ENCODE measurements at places on chromosomes 2 and 18. TPM values are rescaled to one million over a fixed set of nuclear protein-coding genes. Genes with fewer than 3 reads are reported as not detected.

The LIPG gene
- polyA plus RNA-seq = 5.3 TPM

The TUBB8B gene
- polyA plus RNA-seq = not detected

The ALKAL2 gene
- 1.9 TPM for polyA plus RNA-seq

The ANKRD29 gene
- 3.3 TPM for polyA plus RNA-seq

The FBXO48 gene
- polyA plus RNA-seq = 1.2 TPM

The CCDC178 gene
- 0.84 TPM for polyA plus RNA-seq

The NPHP1 gene
- polyA plus RNA-seq = 5.1 TPM

The LYPD6 gene
- polyA plus RNA-seq = 2.0 TPM

All from muscle of leg (tissue), 16 donors.